Epithelial cell of alveolus of lung (primary cell): ENCODE measurements at places on chromosomes 7 and 10. TPM values are rescaled to one million over a fixed set of nuclear protein-coding genes. Genes with fewer than 3 reads are reported as not detected.

The CPEB3 gene
- total RNA-seq: 0.39 and 0.64 TPM in 2 replicates

The GRID2IP gene
- total RNA-seq: 0.08 TPM in 1 of 2 replicates, not detected in the other

The TET1 gene
- total RNA-seq: 2.7 and 9.0 TPM in 2 replicates

The MMD2 gene
- not detected in 2 replicates for total RNA-seq

The TSPAN15 gene
- 1.6 and 4.4 TPM in 2 replicates for total RNA-seq

The TMEM273 gene
- not detected in 2 replicates for total RNA-seq

The ADRA2A gene
- not detected in 2 replicates for total RNA-seq
